ENCODE measurements at places on chromosomes 2 and 18.

- DNase-seq, result no peak
Observed at GRCh38 chr2:240935103-240935876, 29.2 kb downstream of the CROCC2 start.

GRCh38 chr2:86764661-86765309 is 25.9 kb downstream of the CD8A start:
- peak; percentile 2 for DNase-seq

GRCh38 chr2:96602330-96602823 is 35.7 kb downstream of the KANSL3 start:
- DNase-seq, result no peak

- no peak for DNase-seq
Observed at GRCh38 chr18:78510636-78511035, 469.0 kb upstream of the SALL3 start.

DNA sequence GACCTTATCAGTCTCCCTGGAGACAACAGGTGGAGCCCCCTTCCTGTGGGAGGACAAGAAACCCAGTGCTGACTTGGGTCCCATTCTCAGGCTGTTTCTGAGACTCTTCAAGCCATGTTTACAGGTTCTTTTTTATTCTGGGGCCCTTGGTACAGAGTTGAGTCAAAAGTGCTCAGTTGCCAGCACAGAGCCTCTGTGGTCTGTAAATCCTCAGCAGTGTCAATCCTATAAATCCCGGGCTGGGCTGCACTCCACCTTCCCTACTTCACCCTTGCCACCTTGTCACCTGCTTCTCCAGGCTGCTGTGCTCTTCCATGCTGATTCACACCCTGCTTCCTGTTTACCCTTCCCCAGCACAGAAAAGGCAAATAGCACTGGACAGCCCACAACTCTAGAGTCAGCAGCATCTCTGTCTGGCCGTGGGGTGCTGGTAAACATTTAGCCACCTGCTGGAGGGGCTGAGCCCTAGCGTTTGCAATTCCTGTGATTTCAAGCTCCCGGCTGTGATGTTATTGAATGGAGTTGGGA is 74.7 kb downstream of the TNFRSF11A start:
- DNase-seq, result no peak

DNA sequence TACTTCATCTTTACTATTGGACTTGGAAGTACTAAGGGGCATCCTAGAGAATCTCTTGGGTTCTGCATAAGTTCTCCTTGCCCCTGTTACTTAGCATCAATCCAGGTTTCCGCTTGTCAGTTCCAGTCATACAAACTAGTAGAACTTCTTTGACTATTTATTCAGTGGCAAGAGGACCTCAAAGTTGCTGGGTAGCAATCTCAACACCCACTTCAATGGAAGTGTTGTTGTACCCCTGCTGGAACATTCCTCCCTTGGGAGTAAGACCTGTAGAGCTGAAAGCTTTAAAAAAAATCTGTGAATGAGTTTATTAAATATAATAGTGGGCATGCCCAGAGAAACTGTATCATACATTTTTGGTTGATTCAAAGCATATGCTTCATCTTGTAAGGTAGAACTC is 27.0 kb downstream of the BIRC6 start:
- DNase-seq, result no peak

- DNase-seq, result no peak
Observed at GRCh38 chr18:47917923-47918610, 12.4 kb downstream of the SMAD2 start.

GRCh38 chr2:208049441-208049840 is 24.1 kb upstream of the PLEKHM3 start:
- no peak for DNase-seq

- DNase-seq, result no peak
Observed at GRCh38 chr2:233152541-233152940, 92.4 kb downstream of the INPP5D start.

- no peak for DNase-seq
Observed at GRCh38 chr2:2600366-2600765, 269.3 kb upstream of the MYT1L start.

GRCh38 chr2:84395820-84396219 is 63.3 kb downstream of the SUCLG1 start:
- DNase-seq, result no peak

GRCh38 chr2:210474776-210475175 is 1.8 kb downstream of the LANCL1 start:
- DNase-seq, result no peak

GRCh38 chr2:48450936-48451602 is 78.9 kb upstream of the STON1 start:
- DNase-seq, result no peak

All from kidney epithelial cell (primary cell).